ENCODE measurements at places on chromosomes 12 and 14.
A peak's percentile ranks its signal among the peaks of the same experiment; 100 is the strongest.

- no peak for DNase-seq
These were observed 43.0 kb downstream of the SERPINA3 start for GRCh38 chr14:94655169-94655710.

- no peak for DNase-seq
These were observed 392.8 kb downstream of the SOX5 start for GRCh38 chr12:23556661-23557060.

DNA sequence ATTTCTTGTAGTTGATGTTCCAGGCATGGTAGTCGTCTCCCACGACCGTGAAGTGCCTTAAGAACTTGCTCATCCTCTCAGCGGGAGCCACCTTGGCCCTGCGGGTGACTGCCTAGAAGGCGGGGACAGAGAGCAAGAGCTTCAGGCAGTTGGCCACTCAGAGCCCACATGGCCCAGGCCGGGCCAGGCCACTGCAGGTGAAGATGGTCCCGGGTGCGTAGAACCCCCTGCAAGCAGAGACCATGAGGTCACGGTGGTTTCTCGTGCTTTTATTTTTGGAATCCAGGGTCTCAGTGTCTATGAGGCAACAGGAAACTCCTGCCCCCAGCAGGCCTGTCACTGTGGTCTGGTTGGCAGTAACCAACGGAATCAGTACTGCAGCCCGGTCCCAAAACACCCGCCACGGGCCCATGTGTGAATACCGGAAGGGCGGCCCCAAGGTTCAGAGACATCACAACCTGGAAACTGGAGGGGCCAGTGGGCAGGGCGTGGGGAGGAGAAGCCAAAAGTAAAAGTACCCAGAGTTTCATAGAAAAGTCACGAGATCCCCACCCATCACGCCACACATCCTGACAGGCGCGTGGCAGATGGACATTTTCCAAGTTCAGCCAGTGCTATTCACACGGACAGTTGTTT, 27.5 kb downstream of the HVCN1 start:
- no peak for DNase-seq

GRCh38 chr12:26935636-26936378, 2.0 kb downstream of the INTS13 start:
- no peak for DNase-seq

DNA sequence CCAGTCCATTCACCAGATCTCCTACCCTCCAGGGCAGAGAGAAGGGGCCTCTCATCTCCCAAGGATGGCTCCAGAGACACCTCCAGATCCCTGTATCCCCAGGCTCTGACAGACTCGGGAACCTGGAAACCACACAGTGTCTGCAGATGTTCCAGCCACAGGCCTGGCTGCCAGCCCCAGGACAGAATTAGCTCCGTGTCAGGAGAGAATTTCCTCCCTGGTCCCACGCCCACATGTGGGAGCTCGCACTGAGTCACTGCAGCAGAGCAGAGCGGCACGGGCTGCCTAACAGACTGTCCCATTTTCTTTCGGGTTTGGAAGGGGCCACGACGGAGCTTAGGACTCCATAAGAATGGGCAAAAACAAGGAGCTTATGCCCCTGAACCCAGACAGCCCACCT, 33.6 kb downstream of the CMKLR1 start:
- DNase-seq, result peak; percentile 86

DNA sequence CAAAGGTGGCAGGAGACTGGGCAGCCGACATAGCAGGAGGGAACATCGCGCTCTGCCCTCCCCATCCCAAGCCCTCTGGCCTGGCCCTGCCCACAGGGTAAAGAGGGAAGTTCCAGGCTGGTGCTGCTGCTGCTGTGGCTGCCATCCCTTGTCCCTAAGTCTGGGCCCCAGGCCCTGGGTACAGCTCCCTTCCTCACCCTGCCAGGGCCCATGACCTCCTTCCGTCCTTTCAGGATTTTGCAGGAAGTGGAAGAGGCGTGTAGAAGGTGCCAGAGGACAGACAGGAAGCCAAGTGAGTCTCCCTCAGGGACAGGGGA, 14.7 kb upstream of the NCOR2 start:
- DNase-seq, result no peak

GRCh38 chr12:108622421-108622820, 11.3 kb downstream of the SELPLG start:
- DNase-seq, result peak; percentile 82

- no peak for DNase-seq
These were observed 202.7 kb upstream of the GARIN6 start for GRCh38 chr12:99444859-99445316.

DNA sequence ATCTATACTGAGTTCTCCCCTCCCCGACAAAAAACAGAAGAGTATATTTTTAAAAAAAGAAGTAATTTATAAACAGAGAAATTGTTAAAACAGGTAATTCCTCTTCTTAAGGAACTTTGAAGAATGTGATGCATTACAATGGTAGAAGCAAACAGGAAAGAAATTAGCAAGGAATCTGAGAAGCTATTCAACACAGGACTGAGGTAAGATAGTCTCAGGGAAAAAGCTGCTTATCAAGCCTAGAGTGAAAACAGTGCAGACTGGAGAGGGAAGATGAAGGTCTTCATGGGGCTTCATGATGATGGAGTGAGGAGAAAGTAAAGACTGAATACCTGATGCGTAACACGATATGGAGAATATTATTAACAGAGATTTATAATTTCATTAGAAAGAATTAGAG, 880.0 kb downstream of the SLC16A7 start:
- DNase-seq, result no peak

- DNase-seq, result peak; percentile 63
These were observed at the start of gene TRHDE for GRCh38 chr12:72272091-72272661. Gene TRHDE (plus strand): TSS chr12:72272370. CDS start chr12:72272644, 274 bp downstream.

GRCh38 chr12:117111386-117111785, 12.2 kb upstream of the TESC start:
- no peak for DNase-seq

- DNase-seq, result no peak
These were observed 124.3 kb downstream of the BBS10 start for GRCh38 chr12:76223869-76224268.

DNA sequence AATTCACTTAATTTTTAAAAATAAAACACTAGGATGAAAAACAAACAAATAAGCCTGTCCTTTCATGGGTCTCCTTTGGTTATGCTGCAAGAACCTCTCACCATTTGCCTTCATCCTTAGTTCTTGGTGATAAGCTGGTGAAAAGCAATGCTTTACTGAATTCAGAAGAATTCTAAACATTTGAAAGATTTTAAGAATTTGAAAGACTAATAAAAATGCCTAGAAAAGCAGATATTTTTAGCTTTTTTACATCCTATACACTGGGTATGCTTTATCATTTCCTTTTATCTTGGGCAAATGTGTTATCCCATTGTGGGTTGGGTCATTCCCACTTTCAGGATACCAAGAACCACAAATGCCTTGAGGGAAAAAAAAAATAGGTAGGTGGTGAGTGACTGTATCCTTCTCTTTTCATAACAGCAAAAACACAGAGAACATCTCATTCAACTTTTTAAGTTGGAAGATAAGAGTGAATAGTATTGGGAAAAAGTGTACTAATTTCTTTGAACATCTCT, 197.1 kb upstream of the ABCD2 start:
- DNase-seq, result no peak

GRCh38 chr14:88422919-88423650, 37.6 kb downstream of the SPATA7 start:
- peak; percentile 19 for DNase-seq

- DNase-seq, result no peak
These were observed 2.3 kb upstream of the AGAP2 start for GRCh38 chr12:57740656-57741412.

DNA sequence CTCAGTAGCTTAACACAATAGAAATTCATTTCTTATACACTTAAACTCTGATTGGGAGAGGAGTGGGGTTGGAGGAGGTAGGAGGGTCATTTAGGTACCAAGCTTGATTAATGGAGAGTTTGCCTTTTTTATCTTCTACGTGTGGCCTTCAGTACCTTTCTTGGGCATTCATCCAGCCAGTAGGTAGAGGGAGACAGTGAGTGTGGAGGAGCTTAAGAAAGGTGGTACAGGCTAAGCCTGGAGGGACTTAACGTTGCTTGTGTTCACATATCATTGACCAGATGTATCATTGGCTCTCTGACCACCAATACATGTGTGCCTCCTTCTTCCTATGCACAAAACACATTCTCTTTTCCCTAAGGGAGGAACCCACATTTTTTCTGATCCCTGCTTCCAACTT, 232.9 kb upstream of the CRY1 start:
- no peak for DNase-seq

DNA sequence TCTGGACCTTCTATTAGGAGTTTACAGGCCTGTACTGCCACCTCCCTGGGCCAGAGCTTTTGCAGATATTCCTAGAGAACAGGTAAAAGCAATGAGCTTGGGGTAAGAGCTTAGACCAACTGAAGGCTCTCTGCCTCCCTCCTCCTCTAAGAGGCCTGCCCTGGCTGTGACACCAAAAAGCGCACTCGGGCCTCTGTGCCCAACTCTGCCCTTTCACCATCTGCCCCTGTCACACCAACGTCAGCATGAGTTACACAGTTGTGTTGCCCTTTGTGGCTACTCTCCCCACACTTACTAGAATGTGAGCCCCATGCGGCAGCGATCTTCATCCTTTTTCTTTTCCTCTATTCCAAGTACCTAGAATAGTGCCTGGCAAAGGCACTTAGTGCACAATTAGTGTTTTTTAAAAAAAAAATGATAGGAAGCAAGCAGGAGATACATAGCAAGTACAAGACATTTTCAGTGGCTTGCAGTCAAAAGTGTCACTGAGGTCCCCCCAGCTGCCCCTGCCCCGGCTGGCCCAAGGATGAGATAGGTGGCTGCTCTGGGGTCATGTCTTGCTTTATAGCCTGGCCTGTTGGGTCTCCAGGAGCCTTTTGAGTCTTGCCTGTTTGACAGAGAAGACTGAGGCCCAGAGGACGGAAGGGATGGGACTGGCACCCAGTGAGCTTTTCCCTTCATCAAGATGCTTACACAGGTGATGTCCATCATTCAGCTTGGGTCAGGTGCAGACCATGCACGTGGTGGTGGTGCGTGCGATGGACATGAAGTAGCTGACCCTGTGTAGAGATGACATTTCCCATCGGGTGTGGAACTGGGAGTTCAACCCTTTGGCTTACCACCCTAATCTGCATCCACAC, 12.5 kb downstream of the CKB start:
- no peak for DNase-seq

Measured in cardiac muscle cell (in vitro differentiated cells and primary cell).